ENCODE measurements at places on chromosomes 7 and 10. TPM values are rescaled to one million over a fixed set of nuclear protein-coding genes. Genes with fewer than 3 reads are reported as not detected.

The PDE1C gene
- total RNA-seq: 133 TPM

The ZFAND4 gene
- total RNA-seq: 13.2 TPM

The HOGA1 gene
- 6.3 TPM for total RNA-seq

The KIAA1549 gene
- total RNA-seq: 2.2 TPM

The ABLIM1 gene
- total RNA-seq: 1.8 TPM

The GIMAP6 gene
- not detected for total RNA-seq

The CFAP43 gene
- 0.07 TPM for total RNA-seq

The ACBD7 gene
- 9.3 TPM for total RNA-seq

The MUC12 gene
- not detected for total RNA-seq

The HYAL4 gene
- not detected for total RNA-seq

The KAZALD1 gene
- 19.3 TPM for total RNA-seq

The KLLN gene
- total RNA-seq: 0.41 TPM

The ZNF25 gene
- total RNA-seq: 11.1 TPM

The TWIST1 gene
- total RNA-seq: 20.9 TPM

The MDFIC gene
- total RNA-seq: 37.7 TPM

The GBX1 gene
- total RNA-seq: 0.41 TPM

The SPDYE8 gene
- not detected for total RNA-seq

The MYOZ1 gene
- 1.1 TPM for total RNA-seq

The C7orf57 gene
- total RNA-seq: 0.62 TPM

The COL28A1 gene
- total RNA-seq: not detected

The CYP3A7 gene
- total RNA-seq: not detected

The C10orf62 gene
- 0.38 TPM for total RNA-seq

The TLX1 gene
- not detected for total RNA-seq

The ABCB1 gene
- 0.14 TPM for total RNA-seq

The CDK13 gene
- 49.3 TPM for total RNA-seq

The GPAM gene
- 12.5 TPM for total RNA-seq

The TUBAL3 gene
- not detected for total RNA-seq

The IL6 gene
- 0.12 TPM for total RNA-seq

The GNAT3 gene
- not detected for total RNA-seq

The RSPH10B gene
- total RNA-seq: not detected

The RPEL1 gene
- total RNA-seq: 0.17 TPM

The MSRB2 gene
- total RNA-seq: 29.0 TPM

The UNCX gene
- total RNA-seq: not detected

The PGAM2 gene
- not detected for total RNA-seq

The PTPN20 gene
- total RNA-seq: not detected

The IFIT1B gene
- total RNA-seq: not detected

The GIMAP2 gene
- 3.0 TPM for total RNA-seq

The PTF1A gene
- total RNA-seq: not detected

The NODAL gene
- not detected for total RNA-seq

The CYP2C8 gene
- not detected for total RNA-seq

The ZNF736 gene
- total RNA-seq: 1.1 TPM

The SAMD9L gene
- total RNA-seq: 37.7 TPM

The SAP25 gene
- 0.19 TPM for total RNA-seq
